ENCODE measurements at places on chromosomes 13 and 19.

DNA sequence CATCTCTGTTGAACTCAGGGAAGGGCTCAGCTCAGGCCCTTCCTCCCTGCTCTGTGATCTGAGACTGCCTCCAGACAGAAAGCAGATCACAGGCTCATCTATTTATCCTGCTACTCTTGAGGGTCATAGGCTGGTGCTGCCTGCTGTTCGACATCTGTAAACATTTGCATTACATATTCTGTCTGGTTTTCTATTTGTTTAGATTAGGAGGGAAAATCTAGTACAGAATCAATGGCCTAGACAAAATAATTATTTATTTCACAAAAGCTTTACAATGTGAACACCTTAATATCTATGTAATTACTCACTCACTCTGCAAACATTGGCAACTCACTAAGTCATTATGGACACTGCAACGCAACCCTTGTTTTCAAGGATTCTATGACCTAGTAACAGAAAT is 43.0 kb downstream of the CEP89 start:
- DNase-seq: no peak

- no peak for DNase-seq
These were observed 19.6 kb downstream of the KLF12 start for GRCh38 chr13:74114641-74115040.

DNA sequence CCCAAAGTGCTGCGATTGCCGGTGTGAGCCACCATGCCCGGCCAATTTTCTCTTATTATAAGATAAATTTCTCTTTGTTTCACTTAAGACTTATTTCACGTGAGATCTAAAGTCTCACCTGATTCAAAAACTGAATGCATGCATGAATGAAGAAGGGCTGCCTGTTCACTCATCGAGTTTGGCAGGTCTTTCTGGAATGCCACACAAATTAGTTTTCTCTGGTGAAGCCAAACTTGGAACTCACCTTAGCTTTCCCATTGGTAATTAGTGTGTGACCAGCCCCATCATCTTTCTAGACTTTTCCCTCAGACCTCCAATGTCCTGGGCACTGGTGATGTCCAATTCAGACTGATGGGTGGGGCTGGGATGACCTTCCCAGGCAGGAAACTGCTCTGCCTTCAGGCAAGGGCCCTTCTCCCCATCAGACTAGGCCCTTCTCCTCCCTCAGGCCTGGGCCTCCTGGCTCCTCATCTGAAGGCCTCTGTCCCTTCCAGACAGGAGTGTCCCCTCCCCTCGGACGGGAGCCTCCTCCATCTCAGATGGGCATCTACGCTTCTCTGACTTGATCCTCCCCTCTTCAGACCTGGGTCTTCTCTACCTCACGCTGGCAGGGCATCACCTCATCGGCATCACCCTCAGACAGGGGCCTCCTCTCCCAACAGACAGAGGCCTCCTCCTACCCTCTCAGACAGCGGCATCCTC is 14.4 kb downstream of the C3 start:
- DNase-seq: no peak

DNA sequence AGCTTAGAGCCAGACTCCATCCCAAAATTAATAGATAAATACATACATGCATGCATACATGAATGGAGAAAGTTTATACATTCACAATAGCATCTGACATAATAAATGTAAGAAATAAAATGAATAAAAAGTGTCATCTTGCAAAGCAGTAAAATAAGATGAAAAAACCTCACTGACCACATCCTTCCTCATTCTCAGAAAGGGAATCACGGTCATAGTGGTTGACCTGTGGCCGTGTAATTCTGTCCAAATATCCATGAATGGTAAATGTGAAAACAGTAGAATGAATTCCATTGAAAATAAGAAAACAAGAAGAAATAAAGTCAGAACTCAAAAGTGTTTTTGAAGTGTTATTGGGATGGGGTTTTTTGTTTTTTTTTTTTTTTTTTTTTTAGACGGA is 9.8 kb upstream of the CDC42EP5 start:
- DNase-seq: no peak

DNA sequence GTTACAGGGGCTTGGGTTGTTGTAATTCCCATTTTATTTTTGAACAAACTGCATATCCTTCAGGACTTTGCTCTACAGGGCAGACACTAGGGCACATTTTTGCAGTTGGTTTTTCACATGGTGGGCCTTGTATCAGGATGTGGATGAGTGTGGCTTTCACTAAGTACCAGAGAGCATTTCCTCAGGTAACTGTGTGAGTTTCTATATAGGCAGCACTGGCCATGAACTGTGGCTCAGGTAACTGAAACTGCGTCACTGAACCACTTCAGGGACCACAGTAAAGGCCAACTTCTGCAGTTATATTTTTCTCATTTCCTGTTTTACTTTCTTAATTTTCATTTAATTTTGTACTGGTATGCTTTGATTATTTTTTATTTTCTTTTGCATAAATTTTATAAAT is 166.5 kb downstream of the ZNF486 start:
- no peak for DNase-seq

DNA sequence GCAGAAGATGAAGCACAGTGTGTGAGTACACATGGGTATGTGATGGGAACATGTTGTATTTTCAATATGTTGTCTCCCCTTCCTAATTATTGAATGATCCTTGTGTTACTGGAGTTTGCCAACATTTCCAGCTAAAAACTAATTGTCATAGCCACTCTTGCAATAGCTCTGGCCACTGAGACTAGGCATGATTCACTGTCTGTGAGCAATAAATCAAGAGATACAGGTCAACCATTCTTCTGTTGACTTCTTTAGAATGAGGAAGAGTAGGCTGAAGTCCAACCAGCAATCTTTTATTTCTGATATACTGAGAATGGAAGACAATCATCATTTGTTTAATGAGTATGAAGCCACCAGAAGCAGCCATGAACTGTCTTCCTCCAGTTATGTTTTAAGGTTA is 413.9 kb downstream of the SLITRK5 start:
- no peak for DNase-seq

DNA sequence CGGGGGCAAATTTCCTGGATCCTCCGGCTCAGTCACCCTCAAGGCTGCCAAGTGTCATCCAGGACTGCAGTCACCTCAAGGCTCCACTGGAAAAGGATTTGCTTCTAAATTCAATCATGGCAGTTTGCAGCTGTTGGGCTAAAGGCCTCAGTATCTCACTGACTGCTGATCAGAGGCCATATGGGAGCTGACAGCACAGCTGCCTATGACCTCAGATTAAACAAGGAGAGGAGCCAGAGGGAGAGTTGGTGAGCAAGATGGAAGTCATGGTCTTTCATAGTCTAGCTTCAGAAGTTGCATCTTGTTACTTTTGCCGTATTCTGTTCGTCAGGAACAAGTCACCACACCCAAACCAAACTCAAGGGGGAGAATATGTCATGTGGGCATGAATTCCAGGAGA is 849.7 kb downstream of the UQCRFS1 start:
- no peak for DNase-seq

DNA sequence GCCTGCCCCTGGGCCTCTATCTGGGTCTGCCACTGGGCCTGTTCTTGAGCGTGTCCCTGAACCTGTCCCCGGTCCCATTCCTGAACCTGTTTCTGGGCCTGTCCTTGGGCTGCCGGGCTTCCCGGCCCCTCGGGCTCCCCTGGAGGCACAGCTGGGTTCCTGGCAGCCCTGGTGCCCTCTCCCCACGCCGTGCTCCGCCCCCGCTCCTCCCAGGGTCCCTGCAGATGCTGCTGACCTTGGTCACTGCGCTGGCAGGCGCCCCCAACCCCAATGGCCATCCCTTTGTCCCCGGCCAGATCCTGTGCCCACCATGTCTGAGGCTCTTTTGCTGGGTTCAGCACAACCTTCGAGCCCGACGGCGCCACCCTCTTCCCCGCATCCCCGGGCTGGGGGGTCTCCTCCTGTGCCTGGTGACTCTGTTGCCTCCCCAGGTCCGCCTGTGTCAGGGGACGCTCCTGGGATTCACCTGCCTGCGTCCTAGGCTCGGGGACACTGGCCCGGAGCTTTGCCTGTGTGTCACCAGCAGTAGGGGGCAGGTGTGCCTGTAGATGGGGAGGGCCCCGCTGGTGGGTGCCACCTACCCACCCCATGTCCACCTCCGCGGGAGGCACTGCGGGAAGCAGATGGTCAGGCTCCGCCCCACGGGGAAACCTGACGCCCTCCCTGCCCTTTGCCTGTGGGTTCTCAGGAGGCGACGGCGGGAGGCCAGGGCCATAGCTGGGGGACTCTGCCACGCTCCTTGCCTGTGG is 41.0 kb upstream of the GRTP1 start:
- no peak for DNase-seq

GRCh38 chr13:109700176-109700575 is 86.2 kb downstream of the IRS2 start:
- DNase-seq: no peak

- DNase-seq: no peak
These were observed 15.8 kb upstream of the MICU2 start for GRCh38 chr13:21619633-21620220.

DNA sequence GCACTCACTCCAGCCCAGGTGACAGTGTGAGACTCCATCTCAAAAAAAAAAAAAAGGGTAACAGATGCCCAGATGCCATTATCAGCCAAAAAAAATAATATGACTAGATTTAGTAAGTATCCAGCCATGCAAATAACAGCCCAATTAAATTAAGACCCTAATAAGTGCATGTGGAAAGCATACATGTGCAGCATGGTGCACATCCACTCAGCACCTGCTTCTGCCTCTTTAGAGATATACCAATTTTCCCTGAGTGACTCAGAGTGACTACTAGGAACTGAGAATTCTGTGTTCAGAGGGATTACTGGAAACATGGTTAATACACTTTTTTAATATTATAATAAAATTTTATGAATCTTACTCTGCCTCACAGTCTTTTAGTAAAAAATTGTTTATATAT is 29.8 kb upstream of the ZNF675 start:
- DNase-seq: no peak

GRCh38 chr19:51560339-51560738 is 10.7 kb upstream of the ZNF175 start:
- no peak for DNase-seq

DNA sequence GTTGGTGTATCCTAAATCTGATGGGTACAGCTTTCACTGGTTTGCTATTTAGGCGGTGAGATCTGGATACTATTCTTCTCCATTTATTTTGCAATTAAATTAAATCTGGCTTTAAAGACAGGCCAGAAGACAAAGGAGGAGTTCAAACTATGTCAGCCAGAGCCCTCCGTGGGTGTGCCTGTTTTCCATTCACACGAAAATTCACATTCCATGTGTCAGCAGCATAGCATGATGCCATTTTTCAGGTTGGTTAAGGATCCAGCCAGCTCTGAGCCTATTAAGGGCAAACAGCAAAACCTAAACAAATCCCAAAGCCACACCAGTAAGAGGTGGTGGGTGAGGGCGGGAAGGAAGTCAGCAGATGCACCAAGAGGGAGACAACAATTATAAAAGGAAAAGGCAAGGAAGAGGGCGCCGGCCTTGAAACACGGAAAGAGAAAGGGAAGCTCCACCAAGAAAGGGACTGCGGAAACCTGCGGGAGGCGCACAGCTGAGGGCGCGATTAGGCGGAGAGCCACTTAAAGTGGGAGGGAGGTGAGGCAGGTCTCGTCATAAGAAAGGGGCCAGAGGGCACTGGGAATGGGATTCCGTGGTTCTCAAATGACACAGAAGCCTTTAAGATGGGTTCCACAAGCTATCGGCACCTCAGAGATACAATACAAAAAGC is 43.0 kb downstream of the CARS2 start:
- DNase-seq: no peak

DNA sequence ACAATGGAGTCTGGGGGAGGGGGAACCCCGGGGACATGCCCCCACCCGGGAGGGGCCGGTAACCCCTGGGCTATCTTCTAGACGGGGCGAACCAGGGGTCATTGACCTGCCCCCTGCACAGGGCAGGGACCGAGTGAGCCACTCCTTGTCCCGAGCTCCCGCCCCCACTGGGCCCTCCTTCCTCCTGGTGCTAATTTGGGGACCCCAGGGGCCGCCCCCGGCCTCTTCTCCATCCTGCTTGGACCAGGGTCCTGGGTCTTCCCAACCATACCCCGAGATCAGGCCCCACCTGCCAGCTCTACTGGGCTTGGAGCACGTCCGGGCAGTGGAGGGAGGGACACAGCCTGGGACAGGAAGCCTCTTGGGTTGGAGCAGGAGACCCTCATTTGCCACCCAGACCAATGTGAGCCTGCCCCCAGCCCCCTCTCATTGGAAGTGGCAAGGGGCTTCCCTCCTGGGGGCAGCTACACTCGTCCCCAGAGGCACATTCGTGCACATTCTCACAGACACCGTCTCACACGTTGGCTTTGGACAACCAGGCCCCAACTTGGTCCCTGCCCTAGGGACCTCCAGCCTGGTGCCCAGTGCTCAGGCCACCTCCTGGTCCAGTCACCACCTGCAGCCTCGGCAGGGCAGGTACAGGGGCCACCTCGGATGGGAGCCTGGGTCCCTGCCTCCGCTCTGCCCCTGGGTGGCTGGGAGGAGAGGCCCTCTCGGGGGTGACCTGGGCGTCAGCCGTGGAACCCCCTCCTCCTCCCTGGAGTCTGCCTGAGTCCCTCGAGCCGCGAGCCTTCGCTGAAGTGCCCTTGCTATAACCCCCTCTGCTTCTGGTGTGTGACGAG is 3.3 kb upstream of the MISP start:
- DNase-seq: no peak

GRCh38 chr19:7500811-7501450 is 12.1 kb upstream of the PEX11G start:
- no peak for DNase-seq

- no peak for DNase-seq
These were observed at the start of gene CEACAM21 for GRCh38 chr19:41575998-41576397. TSS of gene CEACAM21 (plus strand) at chr19:41576166. CDS start at chr19:41576275, 109 bp downstream.

DNA sequence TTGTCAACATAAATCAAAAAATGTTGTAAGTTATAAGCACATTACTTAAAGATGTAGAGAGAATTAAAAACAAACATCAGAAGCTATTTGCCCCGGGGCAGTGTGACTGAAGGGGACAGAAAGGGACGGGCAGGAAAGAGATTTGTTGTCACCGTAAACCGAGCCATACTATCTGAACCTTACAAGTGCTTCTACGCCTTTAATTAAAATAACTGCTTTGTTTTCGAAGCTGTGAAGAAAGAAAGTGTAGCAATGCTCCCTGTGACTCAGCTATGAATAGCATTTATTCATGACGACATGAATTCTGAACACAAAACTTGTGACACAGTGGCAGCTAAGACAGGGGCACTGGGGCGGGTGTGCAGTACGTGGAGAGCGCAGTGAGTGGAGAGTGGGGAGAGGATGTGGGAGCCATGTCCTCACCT is 30.0 kb downstream of the ZNF787 start:
- DNase-seq: no peak

DNA sequence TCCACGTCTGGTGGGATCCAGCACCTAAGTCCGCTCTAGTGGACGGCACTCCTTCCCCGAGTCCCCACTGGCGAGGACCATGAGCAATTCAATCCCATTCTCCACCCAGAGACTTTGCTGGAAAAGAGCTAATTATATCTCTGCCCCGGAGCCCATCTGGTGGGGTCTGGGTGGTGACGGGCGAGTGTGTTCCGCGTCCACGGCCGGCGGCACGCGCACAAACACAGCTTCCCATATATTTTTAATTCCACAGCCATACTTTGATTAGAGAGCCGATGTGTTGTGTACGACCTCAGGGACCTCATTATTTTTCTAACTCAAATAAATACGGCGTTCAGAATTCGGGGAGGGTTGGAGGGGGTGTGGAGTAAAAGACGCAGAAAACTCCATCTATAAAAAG is 64.1 kb upstream of the ADGRE5 start:
- DNase-seq: no peak
